ENCODE measurements at places on chromosomes 6 and 20.

GRCh38 chr6:40631744-40632143, 44.6 kb upstream of the LRFN2 start:
- no peak for DNase-seq

DNA sequence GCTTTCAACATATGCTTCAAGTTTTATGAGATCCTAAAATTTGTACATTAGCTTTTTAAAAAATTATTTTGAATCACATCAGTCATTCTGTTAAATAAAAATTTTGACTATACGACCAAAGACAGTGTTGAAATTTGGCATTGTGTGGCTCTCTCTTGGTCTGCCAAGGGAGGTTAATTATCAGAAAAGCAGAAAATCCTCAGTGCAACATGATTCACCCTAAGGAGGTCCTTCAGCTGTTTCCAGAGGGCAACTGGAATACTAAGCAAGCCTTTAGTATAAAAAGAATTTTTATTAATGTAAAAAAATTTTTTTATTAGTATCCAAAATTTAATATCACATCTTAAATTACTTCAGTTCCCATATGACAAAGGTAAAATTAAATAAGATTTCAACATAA, 23.1 kb upstream of the TMEM244 start:
- no peak for DNase-seq

- no peak for DNase-seq
These were observed 84.0 kb downstream of the PREX1 start for GRCh38 chr20:48743807-48744206.

DNA sequence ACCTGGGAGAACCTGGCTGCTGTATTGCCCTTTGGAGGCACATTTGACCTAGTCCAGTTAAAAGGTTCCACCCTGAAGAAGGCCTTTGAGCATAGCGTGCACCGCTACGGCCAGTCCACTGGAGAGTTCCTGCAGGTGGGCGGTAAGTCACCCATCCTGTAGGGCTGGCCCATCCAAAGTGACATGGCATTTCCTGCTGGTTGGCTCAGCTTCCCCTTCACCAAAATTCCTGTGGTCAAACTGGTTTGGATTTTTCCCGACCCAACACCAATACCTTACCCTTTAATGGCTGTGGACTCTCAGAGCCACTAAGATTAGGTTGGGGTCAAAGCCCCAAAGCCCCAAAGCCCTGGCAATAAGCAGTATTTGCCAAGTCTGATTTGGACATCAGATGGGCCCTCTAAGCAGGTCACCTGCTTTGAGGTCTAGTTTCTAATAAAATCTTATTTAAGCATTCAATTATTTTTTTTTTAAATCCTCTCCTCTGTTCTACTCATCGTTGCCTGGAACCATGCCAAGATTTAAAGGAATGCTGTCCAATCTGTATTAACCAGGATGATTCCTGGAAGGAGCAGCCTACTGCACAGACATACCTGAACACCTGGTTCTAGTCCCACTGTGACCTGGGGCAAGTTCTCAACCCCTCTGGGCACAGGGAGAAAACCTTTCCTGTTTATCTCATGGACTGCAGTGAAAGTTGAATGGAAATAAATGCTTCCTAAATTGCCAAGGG, 40.8 kb downstream of the NT5E start:
- no peak for DNase-seq

DNA sequence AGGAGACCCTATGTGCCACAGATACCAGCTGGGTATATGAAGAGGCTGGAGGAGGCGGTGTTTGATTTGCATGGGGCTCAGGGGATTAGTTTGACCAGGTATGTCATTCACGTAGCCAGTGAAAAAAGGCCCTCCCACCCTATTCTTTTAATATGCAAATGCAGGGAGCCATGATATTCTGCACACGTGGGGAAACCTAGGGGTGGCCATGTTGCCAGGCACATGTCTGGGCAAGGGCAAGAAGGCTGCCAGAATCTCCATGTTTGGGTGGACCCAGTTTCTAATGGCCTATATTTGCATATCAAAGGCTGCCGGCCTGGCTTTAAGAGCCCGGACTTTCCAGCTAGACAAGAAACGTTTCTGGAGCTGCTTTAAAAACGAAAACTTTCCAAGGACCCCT, 60.4 kb downstream of the SOX4 start:
- no peak for DNase-seq

DNA sequence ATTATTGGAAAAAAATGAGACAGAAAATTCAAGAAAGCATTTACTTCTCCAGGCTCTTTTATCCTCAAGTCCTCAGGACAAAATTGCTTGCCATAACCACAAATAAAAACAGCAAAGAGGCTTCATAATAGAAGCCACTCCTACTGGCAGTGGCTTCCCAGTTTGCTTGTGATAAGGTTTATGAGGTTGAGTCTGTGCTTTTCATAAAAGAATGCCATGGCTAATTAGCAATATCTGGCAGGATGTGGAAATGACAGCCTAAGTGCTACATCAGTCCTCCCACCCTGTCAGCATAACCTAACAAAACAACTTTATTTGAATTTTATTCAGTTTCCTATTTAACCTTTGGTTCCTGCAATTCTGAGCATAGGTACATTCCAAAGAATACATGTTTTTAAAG, 80.9 kb upstream of the HTR1E start:
- DNase-seq, result no peak
